ENCODE measurements at places on chromosomes 16 and 17. TPM values are rescaled to one million over a fixed set of nuclear protein-coding genes. Genes with fewer than 3 reads are reported as not detected.

DNA sequence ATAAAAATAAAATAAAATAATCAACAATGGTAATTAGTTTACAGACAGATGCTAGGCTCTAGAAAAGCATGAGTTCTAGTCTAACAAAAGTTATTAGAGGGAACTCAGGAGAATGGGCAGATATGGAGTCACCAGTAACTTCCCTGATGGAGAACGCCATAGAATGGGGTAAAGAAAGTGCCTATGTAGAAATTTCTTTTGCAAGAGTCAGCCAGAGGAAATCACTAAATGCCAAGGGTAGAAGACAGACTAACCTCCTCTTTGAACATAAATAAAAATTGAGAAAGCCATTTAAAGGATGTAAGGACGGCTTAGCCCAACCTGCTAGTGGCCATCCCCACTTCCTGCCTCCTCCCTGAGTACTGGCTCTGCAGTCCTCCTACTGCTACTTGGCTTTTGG is 141.6 kb downstream of the VPS53 start:
- DNase-seq, result no peak

DNA sequence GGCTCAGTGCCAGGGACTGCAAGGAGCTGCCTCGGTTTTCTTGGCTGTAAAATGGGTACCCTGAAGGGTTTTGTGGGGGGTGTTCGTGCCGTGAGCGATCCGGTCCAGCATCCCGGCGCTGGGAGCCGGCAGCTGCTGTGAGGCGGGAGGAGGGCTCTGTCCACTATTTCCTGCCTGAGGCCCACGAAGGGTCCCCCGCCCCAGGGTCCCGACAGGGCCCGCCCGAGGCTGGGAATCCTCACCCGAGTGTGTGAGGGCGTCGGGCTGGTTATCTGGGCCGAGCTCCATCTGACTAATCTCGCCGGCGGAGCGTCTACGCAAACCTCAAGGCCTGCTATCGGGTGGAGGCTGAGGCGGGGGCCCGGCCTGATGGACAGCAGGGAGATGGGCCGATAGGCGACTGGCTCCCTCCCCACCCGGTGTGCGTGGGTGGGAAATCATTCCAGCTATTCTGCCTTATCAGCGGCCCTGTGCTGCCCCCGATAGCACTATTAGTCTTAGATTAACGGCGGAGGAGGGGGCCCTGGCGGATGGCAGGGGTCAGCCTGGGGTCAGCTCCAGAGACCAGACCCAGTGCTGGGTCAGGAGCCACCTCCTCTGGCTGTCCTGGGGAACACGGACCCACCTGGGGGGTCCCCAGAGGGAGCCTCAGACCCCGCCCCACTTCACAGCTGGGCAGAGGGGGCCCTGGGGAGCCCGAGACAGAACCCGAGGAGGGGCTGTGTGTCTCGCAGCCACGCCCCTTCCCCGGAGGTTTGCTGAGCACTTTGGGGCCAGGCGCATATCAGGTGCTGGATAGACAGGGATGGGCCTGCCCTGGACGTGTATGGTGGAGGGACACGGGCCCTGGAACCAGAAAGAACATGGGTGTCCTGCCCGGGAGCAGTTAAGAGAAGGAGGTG is 44.7 kb downstream of the ZFPM1 start:
- no peak for DNase-seq

GRCh38 chr17:80501741-80502577 is 25.6 kb upstream of the NPTX1 start:
- no peak for DNase-seq

- DNase-seq, result no peak
Observed at GRCh38 chr16:64380751-64381150, 741.1 kb downstream of the CDH11 start.

- DNase-seq, result no peak
Observed at GRCh38 chr16:68466174-68466573, 17.9 kb upstream of the SMPD3 start.

Gene YBX2
- 0.25 TPM for total RNA-seq

GRCh38 chr16:22946433-22946832 is 132.5 kb downstream of the HS3ST2 start:
- no peak for DNase-seq

DNA sequence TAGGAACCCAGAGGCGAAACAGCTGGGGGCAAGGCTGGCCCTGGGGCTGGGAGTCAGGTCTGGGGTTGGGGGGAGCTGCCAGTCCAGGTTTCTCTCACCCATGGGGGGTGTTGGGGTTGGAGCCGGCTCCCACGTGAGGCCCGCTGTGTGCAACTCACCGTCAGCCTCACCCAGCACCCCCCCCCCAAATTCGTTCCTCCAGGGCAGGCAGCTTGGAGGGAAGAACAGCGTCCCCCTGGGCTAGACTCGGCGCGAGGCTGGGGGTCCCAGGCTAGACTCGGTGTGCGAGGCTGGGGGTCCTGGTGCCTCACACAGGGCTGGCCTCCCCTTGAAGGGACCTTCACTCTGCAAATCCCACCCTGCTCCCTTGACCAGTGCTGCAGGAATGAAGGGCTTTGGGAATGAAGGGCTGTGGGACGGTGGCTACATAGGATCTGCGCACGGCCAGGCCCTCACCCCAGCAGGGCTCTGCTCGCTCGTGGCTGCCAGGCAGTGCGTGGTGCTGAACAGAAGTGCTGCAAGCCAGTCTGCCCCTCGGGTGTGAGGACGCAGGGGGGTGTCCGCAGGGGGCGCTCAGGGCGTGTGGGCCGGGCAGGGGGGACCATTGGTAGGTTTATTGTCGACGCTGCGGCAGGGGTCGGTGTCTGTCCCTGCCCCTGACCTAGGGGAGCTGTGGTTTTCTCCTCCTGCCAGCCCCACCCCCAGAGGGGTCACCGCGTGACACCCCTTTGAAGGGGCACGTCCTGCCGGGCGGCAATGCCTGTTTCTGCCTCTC is 74.7 kb downstream of the KLHDC4 start:
- DNase-seq, result no peak

Gene CLDN9
- total RNA-seq, result not detected

Gene NQO1
- total RNA-seq, result 84.5 TPM

DNA sequence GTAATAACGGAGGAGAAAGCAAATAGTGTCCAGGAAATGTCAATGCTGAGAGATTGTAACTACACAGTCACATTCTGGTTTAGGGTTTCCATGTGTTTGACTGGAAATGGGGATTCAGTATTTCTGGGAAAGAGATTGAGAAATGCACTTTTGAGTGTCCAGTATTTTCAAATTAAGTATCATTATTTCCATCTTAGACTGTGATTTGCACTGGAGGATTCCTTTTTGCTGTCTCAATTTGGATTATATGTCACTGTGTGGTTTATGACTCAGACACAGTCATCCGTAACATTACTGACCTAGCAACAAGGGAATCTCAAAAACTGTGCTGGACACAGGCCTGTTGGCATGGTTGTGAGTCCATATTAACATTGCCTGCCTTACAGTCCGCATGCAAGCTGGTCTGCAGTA is 681.4 kb downstream of the CDH11 start:
- DNase-seq, result no peak

- no peak for DNase-seq
Observed at GRCh38 chr16:52676959-52677358, 130.0 kb upstream of the TOX3 start.

- no peak for DNase-seq
Observed at GRCh38 chr17:38454532-38454931, 26.3 kb downstream of the ARHGAP23 start.

Gene FOXF1
- total RNA-seq, result 26.0 TPM

Gene OTOA
- total RNA-seq, result not detected

DNA sequence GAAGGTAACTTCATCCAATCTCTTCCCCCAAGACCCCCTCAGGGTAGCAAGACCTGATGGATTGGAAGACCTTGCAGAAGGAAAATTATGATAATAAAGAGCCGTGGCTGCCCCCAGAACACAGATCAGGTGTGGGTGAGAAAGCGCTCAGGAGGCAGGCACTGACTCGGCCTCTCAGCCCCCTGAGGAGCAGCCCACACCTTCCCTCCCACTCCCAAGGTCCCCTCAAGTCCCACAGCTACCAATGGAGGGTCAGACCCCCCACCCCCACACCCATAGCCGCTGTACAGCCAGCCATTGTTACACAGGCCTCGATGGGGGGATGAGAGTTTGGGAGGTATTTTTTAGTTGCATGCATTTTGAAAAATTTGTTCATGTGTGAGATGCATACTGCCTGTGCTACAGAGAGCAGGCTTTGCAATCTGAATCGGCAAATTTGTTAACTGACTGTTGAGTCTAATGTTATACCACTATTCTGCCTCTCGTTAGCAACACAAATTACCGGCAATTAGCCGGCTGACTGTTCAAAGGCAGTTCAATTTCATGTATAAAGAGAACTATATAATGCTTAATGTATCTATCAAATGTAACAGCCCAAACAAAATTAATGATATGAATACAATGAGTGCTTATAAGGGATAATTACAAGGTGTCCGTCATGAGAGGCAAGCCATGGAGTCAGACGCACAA is 211.7 kb downstream of the C16orf78 start:
- DNase-seq, result no peak

DNA sequence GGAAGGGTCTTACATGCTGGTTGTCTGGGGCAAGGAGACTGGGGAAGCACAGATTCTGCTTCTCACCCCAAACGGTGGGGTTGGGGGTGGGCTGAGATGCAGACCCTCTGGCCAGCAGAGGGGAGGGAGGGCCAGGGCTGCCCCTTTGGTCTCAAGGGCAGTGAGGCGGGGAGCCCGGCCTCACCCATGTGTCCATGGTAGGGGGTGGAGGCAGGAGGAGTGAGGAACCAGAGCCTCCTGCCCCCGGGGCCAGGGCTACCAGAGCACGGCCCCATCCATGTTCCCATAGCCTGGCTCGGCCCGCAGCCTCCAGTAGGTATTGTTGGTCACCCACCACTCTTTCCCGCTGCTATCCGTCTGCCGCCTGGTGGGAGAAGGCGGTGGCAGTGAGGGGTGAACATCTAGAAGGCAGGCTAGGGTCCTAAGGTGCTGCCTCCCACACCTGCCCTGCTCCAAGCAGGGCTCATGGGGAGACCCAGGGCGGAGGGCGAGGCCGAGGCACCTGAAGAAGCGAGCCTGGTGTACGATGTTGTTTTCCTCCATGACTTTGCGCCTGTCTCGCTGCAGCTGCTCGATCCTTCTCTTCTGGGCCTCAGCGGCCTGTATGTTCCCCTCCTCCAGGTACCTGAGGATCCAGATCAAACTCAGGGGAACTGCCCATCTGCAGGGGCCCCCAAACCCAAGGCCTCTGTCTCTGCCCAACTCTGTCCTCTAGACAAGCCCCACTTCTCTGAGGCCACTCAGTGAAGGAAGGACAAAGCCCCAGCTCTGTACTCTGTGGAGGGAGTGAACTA is 13.4 kb downstream of the OSBPL7 start:
- no peak for DNase-seq

DNA sequence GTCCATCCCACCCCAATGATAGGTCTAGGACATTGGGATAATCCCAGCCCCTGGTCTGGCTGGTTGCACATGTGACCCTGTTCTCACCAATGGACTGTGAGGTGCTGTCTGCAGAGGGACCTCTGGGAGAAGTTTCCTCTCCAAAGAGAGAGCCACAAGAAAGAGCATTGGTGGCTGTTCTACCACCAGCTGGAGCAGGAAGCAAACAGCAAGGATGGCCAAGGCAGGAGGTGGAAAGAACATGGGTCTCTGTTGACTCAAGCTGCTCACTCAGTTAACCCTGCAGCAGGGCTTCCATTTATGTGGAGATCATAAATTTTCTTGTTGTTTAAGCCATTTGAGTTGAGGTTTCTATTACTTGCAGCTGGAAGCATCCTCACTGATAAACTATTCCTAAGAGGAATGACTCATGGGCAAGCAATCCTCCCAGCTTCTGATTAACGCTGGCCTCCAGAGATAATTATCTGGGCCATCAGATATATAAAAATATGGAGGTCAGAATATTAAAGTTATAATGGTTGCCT is 52.6 kb downstream of the CYB5B start:
- no peak for DNase-seq

DNA sequence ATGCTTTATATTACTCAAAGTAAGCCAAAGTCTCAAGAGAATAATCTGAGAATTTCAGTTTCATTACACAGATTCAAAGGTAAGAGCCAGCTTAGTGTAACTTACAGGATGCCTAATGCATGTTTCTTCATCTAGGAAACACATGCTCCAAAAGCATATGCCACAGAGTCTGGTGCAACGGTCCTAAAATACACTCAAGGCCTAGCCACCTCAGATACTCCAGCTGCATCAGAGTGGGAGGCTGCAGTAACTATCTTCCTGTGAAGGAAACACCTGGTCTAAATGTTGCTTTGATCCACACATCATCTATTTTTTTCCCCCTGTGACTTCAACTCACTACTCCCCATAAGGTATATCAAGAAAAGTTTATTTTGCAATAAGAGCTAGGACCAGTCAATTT is 51.6 kb upstream of the CORO6 start:
- DNase-seq, result no peak

DNA sequence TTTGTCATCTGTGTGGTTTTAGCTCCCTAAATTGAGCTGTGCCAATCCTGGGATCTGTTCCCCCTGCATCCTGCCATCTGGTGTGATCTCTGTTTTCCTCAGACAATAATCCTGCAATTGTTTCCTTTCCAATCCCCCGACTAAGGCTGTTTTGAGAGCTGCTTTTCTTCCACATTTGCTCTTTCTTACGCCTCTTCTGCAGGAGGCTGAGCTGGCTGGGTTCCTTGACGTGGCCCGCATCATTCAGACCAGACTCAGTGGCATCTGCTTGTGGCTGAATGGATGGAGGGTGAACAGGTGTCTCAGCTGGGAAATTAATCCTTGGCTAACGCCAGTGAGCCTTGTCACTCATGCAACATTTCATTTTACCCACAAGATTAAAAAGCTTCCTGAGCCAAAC is 9.8 kb upstream of the MED9 start:
- DNase-seq, result no peak

- no peak for DNase-seq
Observed at GRCh38 chr16:84003038-84003437, 35.0 kb downstream of the NECAB2 start.

Gene SLC35B1
- total RNA-seq, result 42.0 TPM

GRCh38 chr17:69643686-69644085 is 229.2 kb downstream of the MAP2K6 start:
- DNase-seq, result no peak

Gene KRT17
- 165 TPM for total RNA-seq

Gene GRAP
- total RNA-seq, result 5.2 TPM

DNA sequence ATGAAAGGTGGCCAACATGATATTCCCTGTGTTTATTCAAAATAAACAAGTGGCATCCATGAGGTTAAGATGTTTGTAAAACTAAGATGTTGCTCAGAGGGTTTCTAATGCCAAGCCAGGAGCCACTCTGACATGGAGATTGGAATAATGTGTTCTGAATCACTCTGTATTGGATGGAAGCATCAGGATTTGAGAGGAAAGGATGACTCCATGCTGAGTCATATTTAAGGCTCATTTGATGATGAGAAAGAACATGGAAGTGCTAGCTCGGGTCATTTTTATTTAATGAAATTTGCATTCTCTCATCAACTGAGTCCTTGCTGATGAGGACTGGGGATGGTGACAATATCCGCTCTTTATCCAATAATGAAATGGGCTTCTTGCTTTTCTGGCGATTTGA is 6.2 kb downstream of the VAT1L start:
- DNase-seq, result no peak

Gene ALDH3A1
- 14.2 TPM for total RNA-seq

Measured in vagina (tissue), 2 donors.